ENCODE measurements at places on chromosomes 16 and 17.

- DNase-seq = no peak
Observed at GRCh38 chr16:62899737-62900136, 863.5 kb upstream of the CDH8 start.

- DNase-seq = no peak
Observed at GRCh38 chr17:81884968-81885367, 6.4 kb downstream of the ALYREF start.

- DNase-seq = no peak
Observed at GRCh38 chr16:26118575-26118974, 426.8 kb downstream of the HS3ST4 start.

GRCh38 chr16:4293181-4293716 lies 20.4 kb upstream of the TFAP4 start:
- no peak for DNase-seq

DNA sequence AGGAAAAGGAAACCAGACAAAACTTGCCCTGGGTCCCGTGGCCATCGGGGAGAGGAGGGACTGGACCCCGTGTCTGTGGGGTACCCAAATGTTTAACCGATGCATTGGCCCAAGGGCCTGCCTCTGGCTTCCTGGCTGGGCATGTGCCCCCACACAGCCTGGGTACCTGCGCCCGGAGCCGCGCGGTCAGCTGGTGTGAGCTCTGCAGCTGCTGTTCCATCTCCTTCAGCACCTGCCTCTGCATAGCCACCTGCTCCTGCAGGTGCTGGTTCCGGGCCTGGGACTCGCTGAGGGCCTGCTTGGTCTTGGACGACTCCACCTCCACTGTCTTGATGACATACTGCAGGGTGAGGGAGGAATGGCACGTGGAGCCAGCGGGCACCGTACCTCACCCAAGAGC lies 31.9 kb downstream of the KIFC3 start:
- DNase-seq = no peak

GRCh38 chr16:24535827-24536226 lies 3.5 kb upstream of the RBBP6 start:
- no peak for DNase-seq

GRCh38 chr17:6797718-6798351 lies 21.8 kb downstream of the FBXO39 start:
- no peak for DNase-seq

DNA sequence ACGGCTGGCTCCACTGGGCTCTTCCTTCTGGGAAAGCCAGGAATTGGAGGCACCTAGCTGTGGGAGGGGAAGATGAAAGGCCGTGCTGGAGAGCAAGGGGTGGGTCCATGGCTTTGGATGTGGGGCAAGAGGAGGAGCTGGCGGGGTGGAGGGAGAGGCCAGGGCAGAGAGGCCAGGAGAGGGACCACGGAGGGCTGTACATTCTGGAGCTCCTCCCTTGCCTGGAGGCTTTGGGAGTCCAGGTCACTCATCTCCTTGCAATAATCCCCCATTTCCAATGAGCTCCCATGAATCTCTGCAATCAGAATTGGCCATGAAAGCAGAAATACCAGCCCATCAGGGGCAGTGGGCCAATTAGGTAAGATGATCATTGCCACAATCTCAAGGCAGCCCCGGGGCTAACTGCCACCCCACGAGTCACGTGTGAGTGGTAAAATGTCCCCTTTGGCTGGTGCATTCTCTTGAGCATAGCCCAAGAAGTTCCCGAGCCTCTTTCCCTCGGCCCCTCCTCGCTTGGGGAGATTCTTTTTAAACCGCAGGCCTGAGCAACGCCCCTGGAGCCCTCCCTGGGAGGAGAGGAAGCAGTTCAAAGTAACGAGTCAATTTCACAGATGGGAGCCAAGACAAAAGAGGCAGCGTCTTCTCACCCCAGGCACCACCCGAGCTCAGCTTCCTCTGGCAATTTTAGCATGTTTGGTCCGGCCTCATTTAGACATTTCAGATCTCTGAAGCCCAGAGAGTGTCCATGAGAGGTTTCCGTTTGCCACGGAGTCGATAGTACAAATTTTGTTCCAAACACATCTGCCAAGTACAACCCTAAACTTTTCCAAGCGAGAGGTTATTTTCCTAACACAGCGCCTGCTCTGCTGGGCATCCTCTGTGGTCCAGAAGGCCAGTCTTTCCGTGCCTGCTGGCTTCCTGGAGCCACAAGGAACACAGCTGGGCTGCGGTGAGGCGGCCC lies 13.4 kb downstream of the RTN4RL1 start:
- DNase-seq = no peak

DNA sequence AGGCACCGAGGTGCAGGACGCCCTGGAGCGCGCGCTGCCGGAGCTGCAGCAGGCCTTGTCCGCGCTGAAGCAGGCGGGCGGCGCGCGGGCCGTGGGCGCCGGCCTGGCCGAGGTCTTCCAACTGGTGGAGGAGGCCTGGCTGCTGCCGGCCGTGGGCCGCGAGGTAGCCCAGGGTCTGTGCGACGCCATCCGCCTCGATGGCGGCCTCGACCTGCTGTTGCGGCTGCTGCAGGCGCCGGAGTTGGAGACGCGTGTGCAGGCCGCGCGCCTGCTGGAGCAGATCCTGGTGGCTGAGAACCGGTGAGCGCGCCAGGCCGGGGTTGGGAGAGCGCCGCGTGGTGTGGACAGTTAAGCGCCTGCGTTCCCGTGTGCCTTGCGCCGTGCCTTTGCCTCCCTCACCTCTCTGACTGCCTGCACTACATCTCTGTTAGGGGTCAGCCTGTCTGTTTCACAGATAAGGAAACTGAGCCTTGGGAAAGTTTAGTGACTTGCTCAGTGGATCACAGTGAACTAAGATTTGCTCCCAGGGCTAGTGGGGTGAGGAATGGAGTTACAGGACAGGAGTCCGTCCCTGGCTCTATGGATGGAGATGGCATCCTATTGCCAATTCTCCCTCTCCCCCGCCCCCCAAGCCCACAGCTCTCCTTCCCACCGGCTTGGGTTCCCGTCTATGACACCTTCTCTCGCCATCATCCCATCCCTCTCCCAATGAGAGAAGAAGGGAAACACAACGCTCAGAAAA lies 880 bp downstream of the SARM1 start:
- DNase-seq = peak; percentile 14

DNA sequence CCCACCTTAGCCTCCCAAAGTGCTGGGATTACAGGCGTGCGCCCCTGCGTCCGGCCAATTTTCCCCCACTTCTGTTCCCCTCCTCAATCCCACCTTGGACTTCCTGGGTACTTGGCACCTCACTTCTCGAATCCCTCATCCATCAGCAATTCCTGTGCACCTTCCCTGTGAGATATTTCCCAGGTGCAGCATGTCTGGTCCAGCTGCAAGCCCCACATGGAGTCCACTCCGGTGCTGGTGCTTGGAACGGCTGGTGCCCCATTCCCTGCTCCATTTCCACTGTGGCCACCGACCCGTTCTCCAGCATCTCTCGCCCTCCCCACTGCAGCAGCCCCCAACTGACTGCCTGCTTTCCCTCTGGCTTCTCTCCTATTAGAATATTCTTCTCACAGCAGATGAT lies 35.3 kb downstream of the NOL11 start:
- DNase-seq = no peak

All from activated CD4-positive, alpha-beta T cell treated with anti-CD3 and anti-CD28 coated beads, Interleukin-2, amount 10 ng/mL, durations not matched to agents 7 days and 5 days (primary cell).